ENCODE measurements at places on chromosomes 4 and X. TPM values are rescaled to one million over a fixed set of nuclear protein-coding genes. Genes with fewer than 3 reads are reported as not detected.
A peak's percentile ranks its signal among the peaks of the same experiment; 100 is the strongest.

DNA sequence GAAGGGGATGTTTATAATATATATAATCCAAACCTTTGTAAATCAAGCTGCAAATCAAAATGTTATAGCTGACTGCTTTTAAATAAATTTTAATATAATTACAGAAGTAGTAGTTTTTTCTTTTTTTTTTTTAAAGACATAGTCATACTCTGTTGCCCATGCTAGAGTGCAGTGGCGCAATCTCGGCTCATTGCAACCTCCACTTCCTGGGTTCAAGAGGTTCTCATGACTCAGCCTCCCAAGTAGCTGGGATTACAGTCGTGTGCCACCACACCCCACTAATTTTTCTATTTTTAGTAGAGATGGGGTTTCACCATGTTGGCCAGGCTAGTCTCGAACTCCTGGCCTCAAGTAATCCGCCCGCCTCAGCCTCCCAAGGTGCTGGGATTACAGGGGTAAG is 178.7 kb downstream of the FBXW7 start:
- peaks cover 30% of the 10 kb centered on the region for H3K4me1 ChIP-seq
- H3K27me3 ChIP-seq, result no peaks in the 10 kb centered on the region
- H3K4me3 ChIP-seq, result no peak overlapping the region
- DNase-seq, result no peak
- no peak overlapping the region for H3K27ac ChIP-seq

GRCh38 chr4:69057620-69058409 is 38.5 kb upstream of the UGT2B7 start:
- no peak overlapping the region for H3K27ac ChIP-seq
- H3K4me3 ChIP-seq, result no peak overlapping the region
- no peak for DNase-seq

GRCh38 chr4:18675586-18676525 is 654.3 kb upstream of the LCORL start:
- no peaks in the 10 kb centered on the region for H3K4me1 ChIP-seq
- no peak overlapping the region for H3K27ac ChIP-seq
- H3K36me3 ChIP-seq, result no peaks in the 10 kb centered on the region
- DNase-seq, result no peak
- H3K27me3 ChIP-seq, result peaks cover under 1% of the 10 kb centered on the region

DNA sequence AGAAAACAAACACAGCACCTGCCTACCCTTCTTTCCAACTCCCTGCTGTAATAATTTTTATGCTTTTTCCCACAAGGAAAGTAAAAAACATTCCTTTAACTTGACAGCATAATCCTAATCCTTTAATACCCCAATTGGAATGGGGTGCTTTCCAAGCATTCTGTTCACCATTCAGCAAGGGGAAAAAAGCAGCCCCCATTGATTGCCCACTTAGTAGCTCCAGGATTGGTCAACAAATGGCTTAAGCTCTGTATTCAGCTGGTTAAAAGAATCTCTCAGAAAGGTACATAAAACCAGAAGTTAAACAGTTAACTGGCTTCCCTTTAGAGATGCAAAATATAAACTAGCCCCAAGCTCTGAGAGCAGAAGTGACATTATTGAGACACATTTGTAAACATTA is 194.8 kb upstream of the ATOH1 start:
- no peak overlapping the region for H3K4me3 ChIP-seq
- DNase-seq, result no peak
- H3K27ac ChIP-seq, result no peak overlapping the region
- H3K27me3 ChIP-seq, result no peaks in the 10 kb centered on the region

DNA sequence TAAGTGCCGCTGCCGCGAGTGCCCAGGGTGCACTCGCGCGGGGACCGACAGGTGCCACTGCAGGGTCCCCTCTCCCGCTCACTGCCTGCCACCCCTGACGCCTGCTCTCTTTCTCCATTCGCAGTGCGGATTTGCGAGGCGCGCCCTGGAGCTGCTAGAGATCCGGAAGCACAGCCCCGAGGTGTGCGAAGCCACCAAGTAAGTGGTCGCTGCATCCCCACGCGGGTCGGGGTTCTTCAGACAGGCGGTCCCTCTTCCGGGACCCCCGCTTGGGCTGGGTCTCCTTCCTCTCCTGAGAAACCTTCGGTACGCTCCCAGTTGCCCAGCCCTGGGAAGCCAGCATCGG is 547 bp downstream of the GUCY1A1 start:
- H3K4me3 ChIP-seq, result peak overlapping the region; percentile 87
- H3K4me1 ChIP-seq, result peaks cover 7% of the 10 kb centered on the region
- peak; percentile 24 for DNase-seq
- H3K27ac ChIP-seq, result no peak overlapping the region

DNA sequence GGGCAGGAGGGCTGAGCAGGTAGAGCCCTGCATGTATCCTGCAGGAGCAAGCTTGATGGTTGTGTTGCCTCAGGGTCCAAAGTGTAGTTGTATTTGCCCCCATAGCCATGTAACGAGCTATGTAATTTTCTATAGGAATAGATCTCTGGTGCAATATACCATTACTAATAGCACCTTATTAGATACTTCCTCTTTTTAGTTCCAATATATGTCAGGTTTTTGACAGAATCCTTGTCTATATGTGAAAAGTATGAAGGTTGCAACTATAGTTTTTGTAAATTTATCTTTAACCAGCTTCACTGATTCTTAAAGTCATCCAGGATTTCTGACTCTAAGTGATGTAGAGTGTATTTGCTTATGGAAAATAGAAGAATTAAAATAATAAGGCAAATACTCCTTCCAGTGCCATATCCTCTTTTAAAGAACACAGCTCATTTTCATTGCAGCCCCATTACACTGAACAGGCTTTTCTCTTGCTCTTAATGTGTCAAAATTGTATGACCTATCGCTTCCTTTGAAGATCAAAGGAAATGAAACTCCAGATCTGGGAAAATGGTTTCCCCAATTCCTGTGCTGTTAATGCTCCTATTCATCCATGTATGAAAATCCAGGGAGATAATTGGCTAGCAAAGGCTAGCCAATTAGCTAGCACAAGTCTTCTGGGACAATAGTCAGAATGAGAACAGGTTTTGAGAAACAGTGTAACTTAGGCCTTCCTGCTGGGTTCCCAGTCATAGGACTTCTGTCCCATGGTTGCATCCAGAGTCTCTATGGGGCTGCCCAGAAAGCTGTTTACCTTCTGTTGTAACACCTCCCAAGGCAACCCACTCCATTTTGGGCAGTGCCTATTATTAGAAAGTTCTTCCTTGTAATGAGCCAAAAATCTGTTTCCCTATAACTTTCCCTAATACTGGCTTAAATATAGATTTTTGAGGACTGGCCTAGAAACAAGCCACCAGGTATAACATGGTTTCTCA is 90.6 kb downstream of the TSPAN7 start:
- no peaks in the 10 kb centered on the region for H3K4me1 ChIP-seq
- H3K27ac ChIP-seq, result no peak overlapping the region
- no peaks in the 10 kb centered on the region for H3K36me3 ChIP-seq
- H3K4me3 ChIP-seq, result no peak overlapping the region
- no peak for DNase-seq
- H3K27me3 ChIP-seq, result no peaks in the 10 kb centered on the region

GRCh38 chr4:178672512-178672911 is 1230.3 kb upstream of the AGA start:
- no peak for DNase-seq
- no peak overlapping the region for H3K4me3 ChIP-seq
- H3K4me1 ChIP-seq, result no peaks in the 10 kb centered on the region
- H3K27me3 ChIP-seq, result no peaks in the 10 kb centered on the region
- no peaks in the 10 kb centered on the region for H3K36me3 ChIP-seq

- H3K27me3 ChIP-seq, result peaks cover 32% of the 10 kb centered on the region
- peaks cover 5% of the 10 kb centered on the region for H3K4me1 ChIP-seq
- H3K27ac ChIP-seq, result no peak overlapping the region
- no peak for DNase-seq
- no peak overlapping the region for H3K4me3 ChIP-seq
These were observed 1.4 kb upstream of the SLC34A2 start for GRCh38 chr4:25654031-25654970.

GRCh38 chr4:20512033-20512792 is 188.0 kb upstream of the PACRGL start:
- no peak overlapping the region for H3K4me3 ChIP-seq
- H3K27me3 ChIP-seq, result no peaks in the 10 kb centered on the region
- H3K4me1 ChIP-seq, result no peaks in the 10 kb centered on the region
- no peak for DNase-seq
- no peaks in the 10 kb centered on the region for H3K36me3 ChIP-seq
- H3K27ac ChIP-seq, result no peak overlapping the region

GRCh38 chr4:174517502-174518445 is 4.5 kb downstream of the HPGD start:
- H3K36me3 ChIP-seq, result peaks cover 4% of the 10 kb centered on the region
- no peak overlapping the region for H3K4me3 ChIP-seq
- DNase-seq, result no peak
- peaks cover 3% of the 10 kb centered on the region for H3K27me3 ChIP-seq
- no peak overlapping the region for H3K27ac ChIP-seq

- peak overlapping the region; percentile 94 for H3K27ac ChIP-seq
- peak overlapping the region; percentile 87 for H3K4me3 ChIP-seq
- DNase-seq, result no peak
- H3K27me3 ChIP-seq, result no peaks in the 10 kb centered on the region
- H3K36me3 ChIP-seq, result peaks cover 18% of the 10 kb centered on the region
These were observed 900 bp upstream of the MTMR1 start for GRCh38 chrX:150692296-150692695.

GRCh38 chrX:112678831-112679230 is 907 bp downstream of the LHFPL1 start:
- no peaks in the 10 kb centered on the region for H3K36me3 ChIP-seq
- no peaks in the 10 kb centered on the region for H3K27me3 ChIP-seq
- H3K4me1 ChIP-seq, result peaks cover 33% of the 10 kb centered on the region

DNA sequence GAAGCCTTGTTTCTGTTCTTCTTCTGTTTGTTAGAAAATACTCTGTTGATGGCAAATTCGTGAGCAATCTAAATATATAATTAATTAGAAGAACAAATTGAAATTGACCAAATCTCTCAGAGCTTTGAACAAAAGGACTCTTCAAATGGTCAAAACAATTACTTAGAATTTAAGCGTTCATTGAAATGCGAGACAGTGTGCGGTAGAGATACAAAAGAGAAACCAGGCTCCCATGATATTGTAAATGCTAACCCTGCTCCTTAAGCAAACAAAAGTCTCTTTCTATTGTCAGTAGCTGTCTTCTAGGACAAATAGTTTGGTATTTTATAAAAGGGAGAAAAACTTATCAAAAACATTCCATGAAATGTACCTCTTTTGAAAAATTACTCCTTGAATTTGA is 453.4 kb upstream of the MAGEB2 start:
- H3K4me1 ChIP-seq, result no peaks in the 10 kb centered on the region
- H3K36me3 ChIP-seq, result no peaks in the 10 kb centered on the region
- DNase-seq, result no peak
- no peak overlapping the region for H3K4me3 ChIP-seq

GRCh38 chr4:131509521-131509920 is 1639.6 kb upstream of the PCDH10 start:
- no peaks in the 10 kb centered on the region for H3K4me1 ChIP-seq
- H3K27me3 ChIP-seq, result no peaks in the 10 kb centered on the region
- no peak for DNase-seq
- no peaks in the 10 kb centered on the region for H3K36me3 ChIP-seq
- no peak overlapping the region for H3K4me3 ChIP-seq

DNA sequence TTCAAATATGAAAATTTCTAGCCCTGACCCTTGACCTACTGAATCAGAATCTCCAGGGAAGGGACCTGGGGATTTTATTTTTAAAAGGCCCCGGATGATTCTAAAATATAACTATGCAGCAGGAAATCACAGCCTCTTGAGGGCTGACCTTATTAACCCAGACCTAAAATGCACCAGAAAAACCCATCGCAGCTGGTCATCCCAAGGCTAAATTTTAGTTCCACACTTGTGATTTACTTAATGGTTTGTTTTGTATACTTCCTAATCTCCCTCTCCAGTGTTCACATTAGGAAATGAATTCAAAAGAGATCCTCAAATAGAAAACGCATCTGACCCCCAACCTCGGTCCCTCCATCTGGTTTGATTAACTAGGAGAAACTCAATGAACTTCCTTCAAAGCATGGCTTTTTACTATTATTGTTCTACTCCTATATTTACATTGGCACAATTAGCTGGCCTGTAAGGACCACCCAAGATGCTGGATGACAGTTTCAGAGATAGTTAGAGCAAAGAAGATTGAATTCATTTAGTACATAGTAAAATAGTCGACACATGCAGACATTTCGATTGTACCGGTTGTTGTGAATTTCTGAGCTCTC is 147.8 kb upstream of the MED14 start:
- peaks cover 2% of the 10 kb centered on the region for H3K4me1 ChIP-seq
- no peak for DNase-seq
- no peaks in the 10 kb centered on the region for H3K27me3 ChIP-seq
- H3K4me3 ChIP-seq, result no peak overlapping the region

DNA sequence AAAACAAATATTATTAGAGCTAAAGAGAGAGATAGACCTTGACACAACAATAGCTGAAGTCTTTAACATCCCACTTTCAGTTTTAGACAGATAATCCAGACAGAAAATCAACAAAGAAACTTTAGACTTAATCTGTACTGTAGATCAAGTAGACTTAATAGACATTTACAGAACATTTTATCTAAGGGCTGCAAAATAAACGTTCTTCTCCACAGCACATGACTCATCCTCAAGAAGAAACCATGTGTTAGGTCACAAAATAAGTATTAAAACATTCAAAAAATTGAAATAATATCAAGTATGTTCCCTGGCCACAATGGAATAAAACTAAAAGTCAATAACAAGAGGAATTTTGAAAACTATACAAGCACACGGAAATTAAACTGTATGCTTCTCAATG is 1510.3 kb upstream of the PCDH10 start:
- H3K4me3 ChIP-seq, result no peak overlapping the region
- no peaks in the 10 kb centered on the region for H3K4me1 ChIP-seq
- no peaks in the 10 kb centered on the region for H3K36me3 ChIP-seq
- H3K27ac ChIP-seq, result no peak overlapping the region
- H3K27me3 ChIP-seq, result no peaks in the 10 kb centered on the region

DNA sequence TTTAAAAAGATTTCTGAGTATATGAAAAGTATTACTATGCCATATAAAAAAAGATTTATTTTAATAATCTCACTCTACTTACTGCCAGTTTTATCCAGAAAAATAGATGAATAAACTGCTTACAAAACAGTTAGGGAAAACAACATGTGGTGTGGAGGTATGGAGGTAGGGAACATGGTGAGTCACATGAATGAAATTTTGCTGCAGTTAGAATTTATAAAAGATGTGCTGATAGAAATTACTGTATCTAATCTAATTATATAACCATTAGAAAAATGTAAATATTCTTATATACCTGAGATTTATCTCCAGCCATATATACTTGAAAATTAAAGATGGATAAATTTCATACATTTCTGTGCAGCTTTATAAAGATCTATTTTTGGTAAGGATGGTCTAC is 184.0 kb upstream of the ANK2 start:
- no peak overlapping the region for H3K4me3 ChIP-seq
- no peaks in the 10 kb centered on the region for H3K36me3 ChIP-seq
- no peak for DNase-seq
- H3K4me1 ChIP-seq, result no peaks in the 10 kb centered on the region
- H3K27me3 ChIP-seq, result no peaks in the 10 kb centered on the region

GRCh38 chr4:54060116-54060515 is 4.3 kb downstream of the CHIC2 start:
- peaks cover 30% of the 10 kb centered on the region for H3K36me3 ChIP-seq
- peak overlapping the region; percentile 55 for H3K4me3 ChIP-seq
- DNase-seq, result no peak
- H3K27ac ChIP-seq, result peak overlapping the region; percentile 72
- no peaks in the 10 kb centered on the region for H3K27me3 ChIP-seq

GRCh38 chr4:42397635-42398170 is 415 bp downstream of the SHISA3 start:
- H3K27me3 ChIP-seq, result peaks cover 82% of the 10 kb centered on the region
- H3K27ac ChIP-seq, result no peak overlapping the region
- no peaks in the 10 kb centered on the region for H3K36me3 ChIP-seq
- H3K4me3 ChIP-seq, result peak overlapping the region; percentile 71
- DNase-seq, result peak; percentile 19
- peaks cover 25% of the 10 kb centered on the region for H3K4me1 ChIP-seq

The SUPT20HL1 gene
- not detected for total RNA-seq

The GLRA3 gene
- not detected for total RNA-seq

The RBM10 gene
- 67.2 TPM for total RNA-seq

The MAGEA10 gene
- total RNA-seq, result not detected

The C4orf17 gene
- not detected for total RNA-seq

All from activated naive CD8-positive, alpha-beta T cell treated with anti-CD3 and anti-CD28 coated beads for 36 hours (primary cell).